ENCODE measurements at places on chromosomes 4 and X.

GRCh38 chr4:16727218-16727617 is 171.2 kb downstream of the LDB2 start:
- DNase-seq: no peak

DNA sequence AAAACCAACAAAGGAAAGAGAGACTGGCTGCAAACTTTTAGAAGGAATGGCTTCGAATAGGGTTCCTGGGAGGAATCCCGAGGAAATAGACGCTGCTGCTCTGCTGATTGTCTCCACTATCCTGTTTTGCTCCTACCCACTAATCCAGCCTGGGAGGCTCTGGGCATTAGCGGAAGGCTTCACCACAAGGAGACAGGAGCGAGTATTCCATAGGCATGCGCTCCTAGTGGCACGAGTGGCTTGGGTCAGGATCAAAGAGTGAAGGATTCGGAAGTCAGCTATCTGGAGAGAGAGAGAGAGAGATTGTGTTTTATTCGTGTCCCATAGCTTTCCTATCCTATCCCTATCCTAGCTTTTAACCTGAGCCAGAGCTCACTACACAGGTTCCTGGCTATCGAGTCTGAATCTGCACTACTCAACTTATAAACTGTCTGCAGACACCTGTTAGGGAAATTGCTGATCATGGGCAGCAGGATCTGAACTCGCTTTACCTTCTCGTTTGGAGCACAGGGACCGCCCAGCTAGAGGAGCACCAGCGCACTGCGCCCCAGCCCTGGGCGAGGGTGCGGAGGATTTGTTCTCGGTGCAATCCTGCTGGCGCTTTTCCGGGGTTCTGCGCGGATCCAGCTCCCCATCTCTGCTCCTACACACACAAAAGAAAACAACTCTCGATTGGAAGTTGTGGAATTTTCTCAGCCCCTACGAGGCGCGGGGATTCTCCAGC is 740 bp upstream of the NPY2R start:
- no peak for DNase-seq

DNA sequence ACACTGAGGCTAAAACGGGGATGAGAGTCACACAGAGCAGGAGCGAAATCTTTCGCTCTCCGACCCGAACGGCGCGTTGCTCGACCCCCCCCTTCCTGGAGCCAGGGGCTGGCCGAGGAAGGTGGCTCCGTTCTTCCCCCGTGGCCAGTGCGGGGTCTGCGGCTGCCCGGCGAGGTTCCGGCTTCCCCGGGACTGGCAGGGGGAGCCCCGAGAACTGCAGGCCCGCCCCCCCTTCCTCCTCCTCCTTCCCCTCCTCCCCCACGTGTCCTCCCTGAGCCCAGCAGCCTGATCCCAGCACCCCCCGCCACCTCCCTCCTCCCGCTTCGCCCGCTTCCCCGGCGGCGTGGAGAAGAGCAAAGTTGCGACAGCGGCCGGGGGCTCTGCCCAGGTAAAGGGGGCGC is 2.4 kb upstream of the BCORL1 start:
- no peak for DNase-seq

DNA sequence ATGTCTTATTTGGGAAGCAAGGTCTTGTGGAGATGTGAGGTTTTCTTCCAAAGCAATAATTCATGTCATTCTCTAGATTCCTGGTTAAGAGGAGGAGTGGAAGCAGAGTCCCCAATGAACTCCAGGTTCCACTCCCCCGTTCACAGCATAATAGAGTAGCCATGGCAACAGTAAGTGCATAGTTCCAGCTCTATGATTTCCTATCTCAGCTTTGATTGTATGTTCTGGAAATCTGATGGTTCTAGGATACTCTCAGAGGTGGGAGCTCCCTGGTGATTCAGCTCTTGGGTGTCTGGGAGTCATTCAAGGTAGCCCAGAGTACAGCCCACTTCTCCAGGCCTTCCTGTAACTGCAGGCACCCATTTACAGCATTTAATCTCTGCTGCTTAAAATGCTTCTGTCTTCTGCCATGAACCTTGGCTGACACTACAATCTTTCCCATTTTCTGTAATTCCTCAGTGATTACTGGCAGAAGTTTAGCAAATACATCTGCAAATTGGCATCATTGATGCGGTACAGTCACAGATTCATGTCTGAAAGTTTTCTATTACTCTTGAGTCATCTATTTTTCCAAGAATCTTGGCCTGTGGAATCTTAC is 242.0 kb downstream of the MAPK10 start:
- DNase-seq: peak; percentile 6

DNA sequence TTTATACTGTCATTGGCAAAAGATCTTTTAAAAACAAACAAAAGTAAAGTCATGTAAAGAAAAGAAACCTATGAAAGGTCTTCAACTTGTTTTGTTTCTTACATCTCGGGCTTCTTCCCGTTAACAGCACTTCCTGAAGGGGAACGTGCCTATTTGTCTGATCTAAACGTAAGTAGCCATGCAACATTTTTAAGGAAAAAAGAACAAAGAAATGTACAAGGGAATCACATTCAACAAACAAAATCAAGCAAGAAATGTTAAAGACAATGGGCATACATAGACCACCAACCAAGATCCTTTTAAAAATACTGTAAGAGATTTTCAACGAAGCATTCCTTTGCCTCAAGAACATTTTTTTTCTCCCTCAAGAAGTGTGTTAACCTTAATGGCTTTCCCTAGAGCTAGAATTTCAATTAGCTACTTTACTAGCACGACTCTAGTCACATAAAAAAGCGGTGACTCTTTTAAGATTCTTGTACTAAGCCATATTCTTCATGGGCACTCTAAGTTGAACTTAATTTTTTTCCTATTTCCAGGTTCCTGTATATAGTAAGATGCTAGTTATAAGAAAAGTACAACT is 112.0 kb upstream of the TTC29 start:
- DNase-seq: peak; percentile 29

- peak; percentile 72 for DNase-seq
Observed at GRCh38 chr4:113445286-113445685, 316.3 kb downstream of the CAMK2D start.

- DNase-seq: no peak
Observed at GRCh38 chr4:13765539-13765938, 138.0 kb upstream of the BOD1L1 start.

DNA sequence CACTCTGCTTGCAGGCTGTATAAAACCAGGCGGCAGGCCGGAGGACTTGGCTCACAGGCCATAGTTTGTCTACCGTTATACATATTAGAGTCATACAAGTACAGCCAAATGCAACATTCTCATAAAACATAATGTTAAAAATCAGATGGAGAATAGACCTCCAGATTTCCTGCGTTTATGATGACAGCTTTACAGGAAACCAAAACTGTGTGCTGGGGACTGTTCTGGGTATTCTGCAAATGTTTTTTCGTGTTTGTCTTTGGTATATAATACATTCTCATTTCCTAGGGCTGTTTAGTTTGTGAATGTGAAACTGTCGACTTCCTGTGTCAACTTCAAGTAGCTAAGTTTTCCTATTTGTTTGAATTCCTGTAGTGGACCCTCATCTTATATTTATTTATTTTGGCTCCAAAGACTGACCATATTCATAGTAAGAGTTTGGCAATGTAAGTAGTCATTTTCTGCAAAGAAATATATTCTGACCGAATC is 79.5 kb upstream of the FAM9C start:
- DNase-seq: no peak
